Activated CD8-positive, alpha-beta memory T cell treated with anti-CD3 and anti-CD28 coated beads for 36 hours (primary cell): ENCODE measurements at places on chromosomes 5 and 9. TPM values are rescaled to one million over a fixed set of nuclear protein-coding genes. Genes with fewer than 3 reads are reported as not detected.

PRUNE2 gene
- total RNA-seq: 0.27 TPM

SDHA gene
- total RNA-seq: 159 TPM

ST6GALNAC6 gene
- total RNA-seq: 61.1 TPM

IL3 gene
- total RNA-seq: 68.0 TPM

FYB1 gene
- 51.9 TPM for total RNA-seq

IFNA5 gene
- total RNA-seq: not detected

SLC25A2 gene
- total RNA-seq: 0.19 TPM

ZFP2 gene
- 0.61 TPM for total RNA-seq

SPINK4 gene
- total RNA-seq: not detected

CEL gene
- 1.3 TPM for total RNA-seq

LCNL1 gene
- 0.10 TPM for total RNA-seq

FOXD4L4 gene
- not detected for total RNA-seq

TBC1D2 gene
- total RNA-seq: 2.9 TPM

CDH18 gene
- not detected for total RNA-seq

LCN9 gene
- not detected for total RNA-seq

SPAG8 gene
- 1.2 TPM for total RNA-seq

SLC1A3 gene
- 0.42 TPM for total RNA-seq

POC5 gene
- 11.7 TPM for total RNA-seq

PCDHA9 gene
- total RNA-seq: not detected

MLANA gene
- not detected for total RNA-seq

LPAR1 gene
- not detected for total RNA-seq

LCP2 gene
- 244 TPM for total RNA-seq

CNTRL gene
- 59.0 TPM for total RNA-seq

IFNA21 gene
- total RNA-seq: not detected

RFESD gene
- total RNA-seq: 6.5 TPM

CKS2 gene
- total RNA-seq: 297 TPM

FOXD4L3 gene
- 0.10 TPM for total RNA-seq

SLC6A18 gene
- total RNA-seq: not detected

TRUB2 gene
- total RNA-seq: 45.2 TPM

DNM1 gene
- total RNA-seq: 0.40 TPM

ADAMTSL1 gene
- not detected for total RNA-seq

ANKRD18B gene
- total RNA-seq: 1.1 TPM

PIP5KL1 gene
- 2.5 TPM for total RNA-seq

ARSI gene
- not detected for total RNA-seq

DND1 gene
- total RNA-seq: 3.4 TPM

PCDHGC4 gene
- total RNA-seq: not detected

LMBRD2 gene
- total RNA-seq: 11.9 TPM

CRHBP gene
- total RNA-seq: not detected

LCN12 gene
- 0.73 TPM for total RNA-seq

C9 gene
- not detected for total RNA-seq
